Activated CD4-positive, alpha-beta T cell treated with anti-CD3 and anti-CD28 coated beads, Interleukin-2, amount 10 ng/mL, durations not matched to agents 7 days and 5 days (primary cell): ENCODE measurements at places on chromosomes 4 and X. TPM values are rescaled to one million over a fixed set of nuclear protein-coding genes. Genes with fewer than 3 reads are reported as not detected.

DNA sequence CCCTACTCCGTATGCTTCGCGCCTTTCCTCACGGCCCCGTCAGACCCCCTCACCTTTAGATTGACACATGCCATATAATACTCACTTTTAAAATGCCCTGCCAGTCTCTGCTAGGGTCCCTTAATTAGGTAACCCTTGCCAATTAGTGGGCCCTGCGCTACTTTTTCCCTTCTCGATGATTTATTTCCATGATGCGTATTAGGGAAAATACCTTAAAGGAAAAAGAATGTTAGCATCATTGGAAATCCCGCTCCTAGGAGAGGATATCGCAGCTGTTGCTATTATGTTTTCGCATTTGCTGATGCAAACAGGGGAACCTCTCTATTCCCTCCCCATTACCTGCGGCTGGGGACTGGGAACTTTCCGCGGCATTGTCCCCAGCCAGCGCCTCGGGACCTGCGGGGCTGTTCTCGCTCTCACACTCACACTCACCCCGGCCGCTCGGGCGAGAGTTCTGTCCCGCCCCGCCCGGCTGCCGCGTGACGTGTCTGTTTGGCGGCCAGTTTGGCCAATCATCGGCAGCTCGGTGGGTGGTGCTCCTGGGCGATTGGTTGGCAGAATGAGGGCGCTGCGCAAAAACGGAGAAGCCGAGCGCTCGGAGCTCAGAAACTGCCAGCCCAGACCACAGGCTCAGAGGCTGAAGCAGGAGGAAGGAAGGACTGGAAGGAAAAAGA lies at the start of gene PCDH10:
TSS of gene PCDH10 (plus strand) at position 605 of the 674 bp plus-strand sequence. CDS start 847 bp downstream, outside the sequence.
- DNase-seq = peak; percentile 26

DNA sequence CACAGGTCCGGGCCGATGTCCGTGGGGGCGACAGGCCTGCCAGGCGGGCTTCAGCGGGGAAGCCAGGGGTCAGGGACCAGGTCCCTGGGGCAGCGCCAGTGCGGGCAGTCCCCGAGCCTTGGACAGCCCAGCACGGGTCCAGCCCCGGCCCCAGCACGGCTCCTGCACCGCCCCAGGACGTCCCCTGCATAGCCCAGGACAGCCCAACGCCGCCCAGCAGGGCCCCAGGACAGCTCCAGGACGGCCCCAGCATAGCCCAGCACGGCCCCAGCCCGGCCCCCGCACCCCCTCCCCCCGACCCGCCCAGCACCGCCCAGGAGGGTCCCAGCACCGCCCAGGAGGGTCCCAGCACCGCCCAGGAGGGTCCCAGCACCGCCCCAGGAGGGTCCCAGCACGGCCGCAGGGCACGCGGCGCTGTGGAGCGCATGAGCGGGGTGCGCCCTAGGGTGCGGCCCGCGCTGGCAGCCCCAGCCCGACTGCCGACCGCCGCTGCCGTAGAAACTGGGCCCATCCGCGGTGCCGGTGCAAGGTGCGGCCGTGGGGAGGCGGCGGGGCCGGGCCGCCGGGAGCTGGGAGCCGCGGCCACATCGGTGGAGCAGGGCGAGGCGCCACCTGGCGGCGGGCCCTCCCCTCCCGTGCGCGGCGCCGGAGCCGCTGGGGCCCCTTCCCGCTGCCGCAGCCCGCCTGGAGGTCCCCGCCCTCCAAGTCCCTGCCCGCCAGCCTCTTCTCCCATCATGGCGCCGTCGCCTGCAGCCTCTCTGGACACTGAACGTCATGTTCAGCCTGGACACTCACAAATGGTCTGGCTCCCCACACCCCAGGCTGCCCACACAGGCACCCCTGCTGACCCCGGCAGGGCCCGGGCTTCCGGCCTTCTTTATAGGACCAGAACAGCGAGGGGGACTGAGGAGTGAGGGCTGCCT lies 106.8 kb upstream of the NKX1-1 start:
- DNase-seq = peak; percentile 23

DNA sequence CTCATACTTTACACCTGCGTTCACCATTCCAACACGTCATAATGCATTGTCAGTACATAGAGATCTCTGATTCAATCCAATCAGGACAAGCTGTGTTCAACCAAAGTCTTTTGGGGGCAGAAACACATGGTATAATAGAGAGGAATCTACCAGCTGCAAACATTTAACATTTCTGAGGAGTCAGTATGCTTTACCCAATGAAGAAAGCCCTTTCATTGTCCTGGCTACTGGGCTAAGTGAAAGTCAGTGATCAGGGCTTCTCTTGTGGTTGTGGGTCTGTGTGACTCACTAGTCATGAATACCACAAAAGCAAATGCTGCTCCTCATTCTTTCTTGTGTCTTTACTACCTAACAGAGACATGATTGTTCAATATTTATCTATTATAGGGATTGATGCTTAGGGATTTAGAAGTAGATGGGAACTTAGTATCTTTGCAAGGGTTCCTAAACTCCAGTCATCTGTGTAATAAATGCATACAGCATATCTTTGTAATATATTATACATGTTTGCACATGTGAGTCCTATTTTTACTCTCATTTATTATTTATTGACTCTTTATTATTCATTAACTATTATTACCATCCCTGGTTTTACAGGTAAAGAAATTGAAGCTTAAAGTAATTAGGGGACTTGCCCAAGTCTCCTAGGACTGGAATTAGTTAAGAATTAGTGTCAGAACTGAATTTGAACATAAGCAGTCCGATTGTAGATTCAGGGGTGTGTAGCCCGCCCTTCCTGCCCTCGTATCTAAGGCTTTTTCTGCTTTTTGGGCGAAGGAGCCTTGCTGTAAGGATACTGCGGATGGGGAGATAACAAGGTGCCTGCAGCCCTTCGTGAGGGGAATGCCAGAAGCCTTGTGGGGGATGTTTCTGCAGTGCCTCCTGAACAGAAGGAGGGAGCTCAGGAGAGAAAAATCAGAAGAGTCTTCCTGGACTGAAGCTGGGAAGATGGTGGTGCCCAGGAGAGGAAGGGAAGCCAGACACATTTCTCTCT lies 353.1 kb upstream of the BOD1L1 start:
- no peak for DNase-seq

GRCh38 chr4:89299153-89299791 lies 8.3 kb downstream of the GPRIN3 start:
- peak; percentile 42 for DNase-seq

DNA sequence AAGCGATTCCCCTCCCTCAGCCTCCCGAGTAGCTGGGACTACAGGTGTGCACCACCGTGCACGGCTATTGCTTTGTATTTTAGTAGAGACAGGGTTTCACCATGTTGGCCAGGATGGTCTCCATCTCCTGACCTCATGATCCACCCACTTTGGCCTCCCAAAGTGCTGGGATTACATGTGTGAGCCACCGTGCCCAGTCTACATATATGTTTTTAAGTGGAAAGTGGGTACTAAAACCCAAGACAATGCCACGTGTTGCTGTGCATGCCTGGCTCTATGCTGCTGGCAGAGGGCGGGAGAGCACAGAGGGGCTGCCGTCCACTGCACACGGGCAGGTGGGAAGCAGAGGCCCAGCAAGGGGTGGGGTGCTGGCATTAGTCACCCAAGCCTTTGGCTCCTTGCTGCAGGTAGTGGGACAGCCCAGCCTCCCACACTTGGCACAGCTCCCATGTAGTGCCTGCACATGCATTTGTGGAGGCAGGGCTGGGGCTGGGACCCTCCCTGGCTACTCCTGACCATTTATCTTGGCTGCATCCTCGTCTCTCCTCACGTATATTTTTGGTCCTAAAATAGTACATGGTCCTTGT lies 3.5 kb downstream of the EMD start:
- no peak for DNase-seq

DNA sequence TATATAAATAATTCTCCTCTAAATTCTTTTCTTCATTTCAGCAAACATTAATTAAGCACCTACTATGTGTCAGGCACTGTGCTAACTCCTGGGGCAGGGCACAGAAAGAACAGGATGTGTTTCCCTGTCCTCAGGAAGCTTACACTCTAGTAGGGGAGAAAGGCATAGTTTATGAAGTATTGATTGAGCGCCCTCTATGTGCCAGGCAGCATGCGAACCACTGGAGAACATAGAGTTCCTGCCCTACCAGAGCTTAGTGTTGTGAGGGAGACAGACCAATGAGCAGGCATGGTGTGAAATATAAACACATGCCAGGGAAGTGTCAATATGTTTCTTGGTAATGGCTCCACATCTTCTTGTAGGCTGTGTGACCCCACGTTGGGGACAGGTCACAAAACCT lies 3.7 kb downstream of the ADGRG4 start:
- no peak for DNase-seq

DNA sequence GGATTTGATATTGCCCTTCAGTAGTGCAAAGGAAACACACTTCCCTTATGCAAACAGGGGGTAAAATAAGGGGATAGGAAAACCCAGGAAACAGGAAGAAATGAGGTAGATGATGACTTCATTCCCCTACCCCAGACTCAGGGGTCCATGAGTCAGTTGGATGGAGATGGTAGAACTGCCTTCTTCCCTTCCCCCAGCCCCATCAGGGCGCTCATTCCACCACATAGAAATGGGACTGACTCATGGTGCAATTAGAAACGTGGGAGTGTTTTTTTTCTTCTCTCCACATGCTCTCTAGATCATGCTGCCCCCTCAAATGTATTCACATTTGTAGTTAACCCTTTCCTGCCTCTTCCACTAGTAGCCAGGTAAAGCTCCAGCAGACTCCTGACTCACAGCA lies 23.1 kb upstream of the ARMCX2 start:
- DNase-seq = no peak

GRCh38 chrX:68503836-68504636 lies 5.2 kb downstream of the YIPF6 start:
- peak; percentile 24 for DNase-seq

TRAPPC11 gene
- 33.1 TPM for total RNA-seq

SYNPO2 gene
- 1.4 TPM for total RNA-seq

TMEM31 gene
- total RNA-seq = not detected

PDGFC gene
- total RNA-seq = not detected

RBM46 gene
- not detected for total RNA-seq

DNA sequence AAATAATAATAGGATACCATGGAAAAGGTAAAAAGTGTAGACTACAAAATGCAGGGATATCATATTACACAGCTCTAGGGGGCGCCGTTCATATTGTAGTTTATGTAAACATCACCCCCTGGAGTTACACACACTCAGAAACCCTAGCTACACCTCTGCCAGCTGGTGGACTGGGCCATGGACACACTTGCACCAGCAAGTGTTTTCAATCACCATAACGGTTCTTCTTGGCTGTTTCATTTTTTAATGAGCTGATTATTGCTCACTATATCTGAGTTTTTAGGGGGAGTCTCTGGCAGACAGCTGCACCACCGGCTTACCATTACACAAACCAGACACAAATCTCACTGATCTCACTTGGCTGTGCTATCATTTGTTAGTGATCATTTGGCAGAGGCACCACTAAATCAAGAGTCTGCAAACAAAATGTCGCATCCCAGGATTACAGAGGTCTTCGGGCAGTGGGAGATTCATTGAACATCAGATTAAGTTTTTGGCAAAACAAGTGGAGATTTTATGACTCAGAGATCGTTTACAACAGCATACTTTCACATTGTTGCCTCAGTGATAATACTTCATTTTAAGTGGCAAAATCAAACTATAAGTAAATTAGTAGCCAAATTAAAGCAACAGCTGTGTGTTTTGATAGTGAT lies 185.7 kb downstream of the UNC5C start:
- no peak for DNase-seq

GRCh38 chr4:79661196-79661595 lies 253.2 kb upstream of the GK2 start:
- DNase-seq = no peak

- no peak for DNase-seq
These were observed 616.1 kb downstream of the BCOR start for GRCh38 chrX:39481621-39482020.

APOO gene
- 26.6 TPM for total RNA-seq

UBA6 gene
- 82.0 TPM for total RNA-seq

- no peak for DNase-seq
These were observed 34.6 kb downstream of the PPP2R2C start for GRCh38 chr4:6437826-6438238.

TEX13C gene
- total RNA-seq = not detected

CENPVL1 gene
- not detected for total RNA-seq
